ENCODE measurements at places on chromosomes 11 and 22. TPM values are rescaled to one million over a fixed set of nuclear protein-coding genes. Genes with fewer than 3 reads are reported as not detected.

DNA sequence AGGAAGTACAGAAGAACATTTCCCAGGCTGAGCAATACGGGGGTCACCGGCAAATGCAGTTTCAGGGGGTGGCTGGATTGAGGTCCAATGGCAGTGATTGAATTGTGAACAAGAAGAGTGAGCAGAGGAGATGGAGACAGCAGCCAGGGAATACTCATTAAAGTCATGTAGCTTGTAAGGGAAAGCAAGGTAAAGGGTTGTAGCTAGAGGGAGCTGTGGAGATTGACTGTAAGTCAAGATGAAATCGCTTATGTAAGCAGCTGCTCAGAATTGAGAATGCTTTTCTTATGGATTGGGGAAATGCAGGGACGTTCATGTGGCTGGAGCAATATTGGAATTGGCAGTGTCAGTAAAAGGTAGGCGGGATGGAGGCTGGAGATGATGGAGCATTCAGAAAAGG lies 111.4 kb upstream of the TBCEL start:
- no peak for DNase-seq

Gene E2F8
- total RNA-seq: 6.9 TPM

Gene LIF
- total RNA-seq: 48.7 TPM

DNA sequence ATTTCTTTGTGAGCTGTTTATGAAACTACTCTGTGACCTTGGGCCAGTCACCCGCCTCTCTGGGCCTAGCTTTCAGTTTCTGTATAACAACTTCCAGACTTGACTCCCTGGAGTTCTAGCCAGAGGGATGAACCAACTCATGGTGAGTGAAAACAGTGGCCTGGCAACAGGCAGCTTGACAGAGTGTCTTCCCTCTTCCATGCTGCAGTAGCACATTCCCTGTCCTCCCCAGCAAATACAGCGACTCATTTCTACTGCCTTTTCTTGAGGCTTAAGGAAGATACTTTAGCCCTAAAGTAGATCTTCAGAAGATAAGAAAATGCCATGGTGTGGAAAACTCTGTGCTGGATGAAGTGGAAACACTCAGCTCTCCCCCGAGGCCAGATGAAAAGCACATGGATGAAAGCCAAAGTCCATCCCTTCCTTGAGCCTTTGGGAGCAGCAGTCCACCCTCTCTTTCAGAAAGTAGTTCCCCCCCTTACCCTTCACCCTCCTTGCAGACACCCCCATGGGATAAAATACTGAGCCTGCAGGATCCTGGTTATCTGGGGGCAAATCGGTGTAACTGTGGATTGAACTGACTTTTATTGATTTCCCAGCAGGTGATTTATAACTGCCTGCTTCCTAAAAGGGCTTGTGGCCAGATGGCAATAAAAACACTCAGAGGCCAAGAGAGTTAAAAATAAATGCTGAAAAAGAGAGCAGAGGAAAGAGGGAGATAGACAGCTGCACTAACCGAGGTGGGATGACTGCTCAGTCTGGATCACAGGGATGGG lies 24.1 kb downstream of the IRAG1 start:
- DNase-seq: no peak

Gene DCUN1D5
- 66.5 TPM for total RNA-seq

GRCh38 chr11:25838918-25839625 lies 492.9 kb upstream of the ANO3 start:
- DNase-seq: no peak

Gene KLHDC7B
- total RNA-seq: not detected

- no peak for DNase-seq
These were observed 121.0 kb downstream of the GRIK4 start for GRCh38 chr11:120632579-120632978.

- no peak for DNase-seq
These were observed 418.6 kb downstream of the FAM181B start for GRCh38 chr11:82315093-82315492.

Gene PARVG
- not detected for total RNA-seq

Gene NLRP14
- not detected for total RNA-seq

DNA sequence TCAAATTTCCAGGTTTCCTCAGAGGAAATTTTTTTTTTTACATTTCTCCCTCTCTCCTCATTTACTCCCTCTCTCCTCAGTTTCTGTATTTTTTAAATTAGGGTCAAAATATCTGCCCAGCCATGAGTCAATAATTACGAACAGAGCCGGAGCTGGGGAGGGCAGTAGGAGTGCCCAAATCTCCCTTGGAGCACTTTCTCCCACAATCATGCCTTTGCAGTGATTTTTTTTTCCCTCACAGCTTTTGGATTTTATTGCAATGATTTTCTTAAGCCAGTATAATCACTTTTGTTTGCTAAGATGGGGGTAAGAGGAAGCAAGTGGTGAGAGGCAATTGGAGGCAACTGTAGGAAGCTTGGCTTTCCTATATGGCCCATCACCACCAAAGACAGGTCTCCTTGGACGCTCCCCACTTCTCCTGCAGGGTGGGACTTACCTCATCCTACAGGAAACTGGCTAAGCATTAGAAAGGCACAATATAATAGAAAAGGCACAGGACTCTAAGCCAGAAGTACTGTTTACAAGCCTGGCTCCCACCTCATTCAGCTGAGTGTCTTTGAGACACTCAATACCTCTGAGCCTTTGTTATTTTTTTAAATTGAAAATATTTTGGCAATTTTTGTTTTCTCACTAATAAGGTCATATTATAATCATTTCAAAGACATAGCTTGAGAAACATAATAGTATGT lies 192.6 kb upstream of the PITPNB start:
- DNase-seq: no peak

GRCh38 chr11:71304491-71304890 lies 52.1 kb upstream of the SHANK2 start:
- no peak for DNase-seq

GRCh38 chr11:79503028-79503427 lies 62.2 kb upstream of the TENM4 start:
- no peak for DNase-seq

Gene SCGB2A2
- total RNA-seq: not detected

Gene CABP7
- 0.22 TPM for total RNA-seq

- DNase-seq: no peak
These were observed 3.6 kb downstream of the CD44 start for GRCh38 chr11:35142481-35143075.

DNA sequence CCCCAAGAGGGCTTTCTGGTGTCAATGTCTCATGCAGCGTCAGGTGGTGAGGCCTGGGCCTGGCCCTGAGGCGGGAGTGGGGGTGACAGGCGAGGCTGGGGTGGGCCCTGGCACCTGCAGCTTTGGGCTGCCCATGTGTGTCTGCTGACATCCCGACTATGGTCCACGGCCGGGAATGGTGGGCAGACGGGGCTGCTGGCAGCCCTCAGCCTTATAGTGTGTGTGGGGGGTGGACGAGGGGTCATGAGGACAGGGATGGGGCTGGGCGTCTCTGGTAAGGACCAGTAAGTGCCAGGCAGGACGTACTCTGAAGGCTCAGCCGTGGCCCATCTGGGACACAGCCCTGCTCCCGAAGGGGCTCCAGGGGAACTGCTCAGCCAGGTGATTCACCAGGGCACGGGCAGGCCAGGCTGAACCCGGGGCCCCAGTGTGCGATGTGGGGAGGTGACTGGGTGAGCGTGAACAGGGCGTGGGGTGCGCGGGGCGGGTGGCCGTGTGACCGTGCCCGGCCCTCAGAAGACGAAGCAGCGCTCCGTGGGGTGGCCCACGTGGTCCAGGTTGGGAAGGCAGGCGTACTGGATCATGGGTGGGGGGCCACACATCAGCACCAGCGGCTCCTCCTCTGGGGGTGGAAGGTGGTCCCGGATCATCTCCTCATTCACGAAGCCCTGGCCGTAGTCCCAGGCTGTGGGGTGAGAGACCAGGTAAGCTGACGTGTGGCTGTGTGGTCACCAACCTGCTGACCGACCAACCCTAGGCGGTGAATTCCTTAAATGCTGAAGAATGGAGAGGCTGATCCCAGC lies 4.8 kb upstream of the POLDIP3 start:
- no peak for DNase-seq

Gene ENTHD1
- not detected for total RNA-seq

DNA sequence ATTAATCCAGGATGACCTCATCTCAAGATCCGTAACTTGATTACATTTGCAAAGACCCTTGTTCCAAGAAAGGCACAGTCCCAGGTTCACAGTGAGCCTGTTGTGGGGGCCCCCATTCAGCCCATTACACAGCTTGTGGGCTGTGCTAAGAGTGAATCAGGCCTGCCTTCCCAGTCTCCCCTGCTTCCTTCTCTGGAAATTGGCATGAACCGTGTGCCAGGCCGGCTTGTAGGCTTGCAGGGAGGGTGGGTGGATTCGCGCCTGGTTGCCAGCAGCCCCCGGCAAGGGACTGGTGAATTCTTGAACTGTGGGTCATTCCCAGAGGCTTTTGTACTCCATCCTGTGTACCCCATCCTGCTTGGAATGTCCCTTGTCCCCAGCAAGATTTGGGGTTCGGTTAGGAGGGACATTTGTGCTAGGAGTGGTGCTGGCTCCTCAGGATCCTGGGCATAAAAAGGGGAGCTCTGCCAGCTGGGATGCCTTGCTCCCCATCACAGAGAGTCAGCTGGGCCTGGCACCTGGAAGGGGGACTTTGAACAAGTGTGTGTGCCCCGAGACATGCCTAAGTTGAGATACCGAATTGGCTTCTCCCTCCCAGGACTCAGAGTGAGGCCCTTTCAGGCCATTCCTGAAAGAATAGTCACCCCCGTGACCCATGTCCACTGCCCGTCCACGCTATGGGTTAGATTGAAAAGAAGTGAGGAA lies 818.2 kb downstream of the BRD1 start:
- DNase-seq: no peak

- no peak for DNase-seq
These were observed 2.1 kb upstream of the MADD start for GRCh38 chr11:47267876-47268275.

- no peak for DNase-seq
These were observed 40.9 kb downstream of the NAV2 start for GRCh38 chr11:19753451-19754106.

GRCh38 chr22:49574881-49575702 lies 252.6 kb downstream of the BRD1 start:
- DNase-seq: no peak

- DNase-seq: no peak
These were observed 44.2 kb downstream of the SNX19 start for GRCh38 chr11:130872102-130872501.

GRCh38 chr22:36510384-36510783 lies 3.5 kb upstream of the FOXRED2 start:
- DNase-seq: no peak

Gene TPBGL
- total RNA-seq: not detected

- no peak for DNase-seq
These were observed 46.3 kb downstream of the BIRC2 start for GRCh38 chr11:102393272-102393730.

GRCh38 chr11:63998558-63999348 lies 12.5 kb downstream of the OTUB1 start:
- no peak for DNase-seq

GRCh38 chr22:24584871-24585411 lies 7.9 kb downstream of the LRRC75B start:
- no peak for DNase-seq

DNA sequence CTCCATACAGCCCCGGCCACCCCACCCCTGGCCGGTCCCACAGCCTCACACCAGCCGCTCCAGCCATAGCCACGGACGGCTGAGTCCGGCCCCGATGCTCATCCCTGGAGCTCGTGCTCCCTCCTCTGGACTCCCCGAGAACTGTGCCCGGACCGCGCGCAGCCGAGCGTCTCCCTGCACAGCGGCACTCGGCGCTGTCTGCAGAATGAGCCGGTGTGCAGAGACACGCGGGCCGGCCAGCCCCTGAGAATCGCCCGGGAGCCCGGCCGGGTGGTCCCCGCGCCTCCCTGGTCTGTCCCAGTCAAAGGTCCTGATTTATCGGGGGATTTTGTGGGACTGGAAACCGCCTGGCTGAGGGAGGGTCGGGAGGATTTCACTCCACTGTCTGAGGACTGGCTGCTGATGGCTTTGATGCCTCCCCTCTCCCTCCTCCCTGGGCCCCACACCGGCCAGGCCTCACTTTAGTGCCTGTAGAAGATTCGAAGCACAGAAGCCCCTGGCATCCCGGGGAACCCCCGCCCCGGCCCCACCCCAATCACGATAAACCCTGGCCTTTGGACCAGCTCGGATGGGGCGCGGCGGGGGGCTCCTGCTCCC lies 102.7 kb downstream of the BRD1 start:
- DNase-seq: no peak

GRCh38 chr11:36022882-36023281 lies 79.0 kb downstream of the LDLRAD3 start:
- no peak for DNase-seq

DNA sequence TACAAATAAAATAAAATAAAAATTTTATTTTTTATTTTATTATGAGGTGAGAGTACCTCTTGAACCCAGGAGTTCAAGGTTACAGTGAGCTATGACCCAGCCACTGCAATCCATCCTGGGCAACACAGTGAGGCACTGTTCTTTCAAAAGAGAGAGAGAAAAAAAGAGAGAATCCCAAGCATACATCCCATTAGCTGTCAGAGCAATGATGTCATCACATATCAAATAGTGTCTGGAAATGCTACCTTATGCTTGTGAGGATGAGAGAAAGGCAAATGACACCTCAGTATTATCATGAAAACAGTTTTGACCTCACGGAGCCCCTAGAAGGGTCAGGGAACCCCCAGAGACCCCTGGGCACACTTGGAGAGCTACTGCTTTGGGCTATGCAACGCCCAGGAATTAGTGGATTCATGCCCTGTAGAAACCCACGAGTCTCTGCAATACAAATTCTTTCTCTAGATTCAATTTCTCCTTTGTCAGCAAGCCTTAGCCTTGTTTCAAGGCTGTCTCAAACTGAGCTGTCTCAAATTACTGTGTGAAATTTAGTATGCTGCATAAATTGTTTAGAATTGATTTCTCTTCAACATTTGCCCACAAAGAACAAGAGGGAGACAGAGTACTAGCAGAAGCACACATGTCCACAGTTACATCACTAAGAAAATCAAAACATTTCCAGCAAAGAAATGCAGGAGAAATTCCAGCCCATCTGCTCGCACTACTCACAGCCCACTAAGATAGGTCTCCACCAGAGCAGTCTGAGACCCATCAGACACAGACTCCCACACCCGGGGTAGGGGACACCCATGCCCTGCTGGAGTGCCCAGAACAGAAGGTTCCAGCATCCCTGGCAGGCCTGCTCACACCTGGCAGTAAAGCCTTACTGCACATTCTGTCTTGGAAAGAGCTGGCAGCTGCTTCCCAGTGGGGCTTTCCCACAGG lies 18.1 kb downstream of the DGCR2 start:
- no peak for DNase-seq

GRCh38 chr11:130581646-130582045 lies 133.2 kb downstream of the ADAMTS15 start:
- DNase-seq: no peak

DNA sequence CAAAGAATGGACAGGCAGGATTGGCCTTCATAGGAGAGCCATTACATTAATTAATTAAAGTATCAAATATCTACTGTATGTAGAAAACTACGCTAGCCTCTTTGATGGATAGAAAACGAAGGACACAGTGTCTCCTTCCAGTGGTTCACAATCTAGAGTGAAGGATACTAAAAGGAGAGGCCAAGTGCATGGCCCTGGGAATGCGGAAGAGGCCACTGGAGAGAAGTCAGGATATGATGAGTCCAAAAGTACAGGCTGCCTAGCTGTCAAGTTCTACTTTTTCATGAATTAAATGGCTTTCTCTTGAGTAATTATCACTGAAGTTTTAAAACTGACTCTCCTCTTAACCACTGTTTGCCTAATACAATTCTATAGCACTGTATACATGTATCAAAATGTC lies 41.9 kb downstream of the ATG16L2 start:
- no peak for DNase-seq

Gene FAM227A
- total RNA-seq: 1.0 TPM
